ENCODE measurements at places on chromosomes 2 and 18. TPM values are rescaled to one million over a fixed set of nuclear protein-coding genes. Genes with fewer than 3 reads are reported as not detected.

DNA sequence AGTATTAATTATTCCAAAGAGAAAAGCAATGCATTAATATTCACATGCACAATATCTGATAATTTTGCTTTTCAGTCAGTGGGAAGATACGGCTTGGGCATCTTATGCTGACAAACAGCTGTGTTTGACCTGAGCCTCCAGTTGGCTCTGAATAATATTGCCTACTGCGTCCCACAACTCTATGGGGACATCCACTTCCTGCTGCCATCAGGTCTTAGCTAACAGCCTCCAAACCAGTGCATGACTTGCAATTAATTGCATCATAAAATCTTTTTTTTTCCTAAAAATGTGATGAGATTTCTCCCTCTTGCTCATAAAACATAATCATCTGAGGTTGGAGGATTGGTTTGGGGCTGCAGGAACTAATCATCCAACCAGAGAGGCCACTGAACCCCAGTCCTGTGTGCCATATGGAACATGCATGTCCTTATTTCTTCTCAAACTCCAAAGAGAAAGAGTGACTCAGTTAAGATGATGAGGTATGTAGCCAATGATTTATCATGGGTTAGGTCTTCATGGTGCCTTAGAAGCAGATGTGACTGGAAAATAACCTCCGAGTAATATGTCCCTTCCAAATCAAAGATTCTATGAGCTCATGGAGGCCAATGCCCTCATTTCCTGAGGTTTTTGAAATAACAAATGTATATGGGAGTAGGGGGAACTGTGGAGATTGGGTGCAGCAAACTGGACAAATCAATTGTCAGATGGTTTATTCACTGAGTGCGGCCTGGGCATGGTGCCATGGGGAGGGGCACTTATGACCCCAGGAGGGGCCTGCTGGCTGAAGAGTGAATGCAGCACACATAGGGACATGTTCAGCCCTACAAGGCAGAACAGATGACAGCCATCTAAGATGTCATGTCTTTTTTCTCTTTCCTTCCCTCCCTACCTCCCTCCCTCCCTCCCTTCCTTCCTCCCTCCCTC is 39.4 kb downstream of the EDAR start:
- peak; percentile 12 for DNase-seq

DNA sequence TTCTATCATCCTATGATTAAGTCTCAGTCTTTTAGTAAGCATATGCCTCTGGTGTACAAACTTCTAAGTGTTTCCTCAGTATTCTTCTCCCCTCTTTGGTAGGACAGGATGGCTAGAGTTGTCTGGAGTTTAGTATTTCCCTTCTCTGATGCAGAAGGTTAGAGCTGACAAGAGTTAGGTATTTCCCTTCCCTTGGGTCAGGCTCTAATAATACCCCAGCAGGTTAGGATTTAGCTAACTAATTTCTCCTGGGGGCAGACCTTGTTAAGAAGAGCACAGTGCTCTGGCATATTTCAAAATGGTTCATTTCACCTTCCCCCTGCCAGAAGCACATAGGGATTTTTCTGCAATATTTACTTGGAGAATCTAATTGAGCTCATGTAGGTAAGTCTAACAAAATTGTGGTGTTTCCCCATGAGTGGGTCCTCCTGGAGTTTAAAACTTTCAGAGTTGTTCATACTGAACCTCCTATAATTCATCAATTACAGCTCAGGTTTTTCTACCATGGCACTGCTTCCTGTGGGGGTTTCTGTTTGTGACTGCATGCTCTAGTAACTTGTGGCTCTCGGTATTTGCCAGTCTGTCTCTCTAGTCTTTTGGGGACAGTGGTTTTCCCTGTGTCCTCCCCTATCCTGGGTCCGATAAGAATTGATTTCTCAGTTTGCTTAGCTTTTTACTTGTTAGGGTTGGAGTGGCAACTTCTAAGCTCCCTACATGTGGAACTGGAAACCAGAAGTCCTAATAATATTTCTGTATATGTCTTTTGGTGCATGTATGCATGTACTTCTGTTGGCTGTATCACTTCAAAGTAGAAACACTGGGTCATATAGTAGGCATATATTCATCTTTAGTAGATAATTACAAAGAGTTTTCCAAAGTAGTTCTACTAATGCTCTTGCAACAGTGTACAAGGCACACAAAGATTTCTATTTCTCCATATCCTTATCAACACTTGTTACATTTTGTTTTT is 77.7 kb downstream of the GDF7 start:
- DNase-seq = no peak

GRCh38 chr2:169512525-169512924 is 3.0 kb downstream of the KLHL41 start:
- no peak for DNase-seq

- peak; percentile 69 for DNase-seq
Observed at GRCh38 chr2:38214209-38214717, 138.3 kb upstream of the CYP1B1 start.

- DNase-seq = peak; percentile 17
Observed at GRCh38 chr2:129929321-129930290, 49.9 kb upstream of the RAB6C start.

GRCh38 chr18:49658823-49659404 is 97.1 kb downstream of the LIPG start:
- no peak for DNase-seq

GRCh38 chr2:154455866-154456265 is 242.6 kb upstream of the KCNJ3 start:
- DNase-seq = peak; percentile 34

- no peak for DNase-seq
Observed at GRCh38 chr2:128492966-128493811, 174.5 kb upstream of the HS6ST1 start.

DNA sequence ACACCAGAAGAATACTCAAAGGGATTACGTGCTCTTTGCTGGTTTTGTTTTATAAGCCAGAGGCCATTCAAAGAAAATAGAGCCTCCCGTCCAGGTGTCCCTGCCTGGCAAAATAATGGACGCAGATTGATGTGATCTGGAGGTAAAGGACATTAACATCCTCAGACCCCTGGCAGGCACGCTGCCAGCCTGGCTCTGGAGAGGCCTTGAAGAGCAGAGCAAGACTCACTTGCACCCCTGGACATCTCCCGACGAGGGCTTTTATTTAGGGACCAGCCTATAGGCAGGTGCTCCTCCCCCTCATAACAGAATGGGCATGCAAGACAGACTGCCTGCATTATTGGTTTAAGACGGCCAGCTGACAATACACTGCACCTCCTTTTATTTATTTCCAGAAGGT is 291.3 kb downstream of the BCL11A start:
- no peak for DNase-seq

DNA sequence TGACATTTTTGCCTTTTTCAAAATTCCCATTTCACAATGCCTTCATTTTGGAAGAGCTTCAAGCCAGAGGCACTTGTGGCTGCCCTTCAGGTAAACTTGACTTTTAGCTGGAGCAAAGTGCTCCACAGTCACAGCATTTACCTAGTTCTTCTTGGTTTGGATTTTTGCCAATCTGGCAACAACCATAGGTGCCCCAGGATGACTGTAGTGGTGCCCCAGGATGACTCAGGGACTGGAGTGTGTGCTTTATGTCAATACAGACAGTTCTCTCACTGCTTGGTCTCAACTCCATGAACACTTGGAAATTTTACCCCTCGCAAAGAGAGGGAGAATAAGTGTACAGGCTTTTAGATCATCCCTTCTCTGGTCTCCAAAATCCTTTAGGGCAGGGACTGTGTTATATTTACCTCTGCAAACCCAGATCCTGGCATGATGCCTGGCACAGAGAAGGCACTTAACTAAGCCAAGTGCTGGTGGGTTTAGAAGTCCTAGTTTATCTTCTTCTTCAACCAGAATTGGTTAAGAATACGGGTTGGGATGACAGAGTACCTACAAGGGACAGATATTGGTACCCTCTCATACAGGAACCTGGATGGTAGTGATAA is 15.3 kb upstream of the PTPN4 start:
- no peak for DNase-seq

DNA sequence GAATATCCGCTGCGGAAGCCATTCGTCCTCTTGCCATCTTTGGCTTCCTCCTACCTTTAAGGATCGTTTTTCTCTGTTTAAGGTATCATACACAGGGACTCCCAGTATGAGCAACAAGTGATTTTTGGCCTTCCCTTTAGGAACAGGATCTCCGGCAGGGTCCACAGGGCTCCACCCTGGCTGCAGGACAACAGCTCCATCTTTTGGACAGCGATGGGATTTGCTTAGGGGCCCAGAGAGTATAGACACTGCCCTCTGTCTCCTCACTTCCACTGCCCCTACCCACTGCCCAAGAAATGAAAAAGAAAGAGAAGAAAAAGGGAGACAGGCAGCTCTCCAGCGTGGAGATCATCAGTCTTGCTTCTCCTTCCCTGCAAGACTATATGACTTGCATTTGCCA is 224.5 kb downstream of the UXS1 start:
- no peak for DNase-seq

GRCh38 chr2:111226876-111227700 is 106.4 kb downstream of the BCL2L11 start:
- peak; percentile 75 for DNase-seq

The SCN3A gene
- 0.04 TPM for total RNA-seq

The CCDC138 gene
- total RNA-seq = 10.0 TPM

The KLHL30 gene
- 31.7 TPM for total RNA-seq

All from cardiac muscle cell (in vitro differentiated cells and primary cell).